ENCODE measurements at places on chromosomes 2 and 18.

- DNase-seq, result peak; percentile 13
Observed at GRCh38 chr18:63511285-63511684, 30.9 kb upstream of the SERPINB12 start.

DNA sequence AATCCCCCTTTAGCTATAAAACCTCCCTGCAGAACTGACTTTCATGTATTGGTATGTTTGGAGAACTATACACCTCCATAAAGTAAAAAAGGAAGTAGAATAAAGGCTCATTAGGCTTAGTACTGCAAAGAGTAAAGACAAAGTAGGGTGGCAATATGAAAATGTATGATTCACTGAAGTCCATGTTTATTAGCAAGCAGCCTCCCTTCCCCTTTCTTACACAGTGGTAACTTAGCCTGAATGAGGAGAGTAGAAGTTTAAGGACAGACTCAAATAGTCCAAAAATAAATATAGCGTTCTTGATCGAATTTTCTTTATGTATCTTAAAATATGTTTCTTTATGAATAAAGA lies 1.5 kb downstream of the ZNF804A start:
- DNase-seq, result no peak

- no peak for DNase-seq
Observed at GRCh38 chr2:42846932-42847595, 54.7 kb upstream of the HAAO start.

DNA sequence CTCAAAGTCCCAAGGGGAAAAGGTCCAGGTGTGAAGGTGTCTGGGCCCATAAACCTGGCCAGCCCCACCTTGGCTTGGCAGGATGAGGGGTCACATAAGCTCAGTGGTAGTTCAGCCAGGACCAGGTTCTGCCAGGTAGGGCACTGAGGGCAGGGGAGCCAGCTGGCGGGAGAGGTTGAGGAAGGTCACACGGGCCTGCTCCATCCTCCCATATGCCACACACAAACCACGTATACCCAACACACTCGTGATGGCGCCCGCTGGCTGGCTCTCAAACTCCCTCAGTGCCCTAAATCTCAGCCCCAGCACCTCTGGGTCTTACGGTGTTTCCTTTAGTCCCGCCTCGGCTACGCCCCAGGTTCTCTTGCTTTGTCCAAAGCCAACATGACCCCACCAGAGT lies 160.5 kb downstream of the ZFP36L2 start:
- DNase-seq, result no peak

DNA sequence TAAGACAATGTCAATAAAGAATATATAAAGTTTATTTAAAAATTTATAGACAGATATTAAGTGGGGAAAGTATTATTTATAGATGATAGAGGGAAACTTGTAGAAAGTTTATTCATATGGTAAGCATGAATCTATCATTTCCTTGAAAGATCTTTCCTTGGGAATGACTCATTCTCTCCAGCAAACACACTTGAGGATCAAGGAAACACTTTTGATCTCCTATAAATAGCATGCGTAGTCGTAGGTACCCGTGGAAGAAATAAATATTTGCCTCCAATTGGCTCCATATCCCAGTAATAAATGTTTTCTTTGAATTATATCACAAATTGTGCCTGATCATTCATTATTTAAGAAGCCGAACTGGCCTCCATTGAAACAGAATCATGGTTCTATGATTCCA lies 483.4 kb downstream of the RNF144A start:
- DNase-seq, result peak; percentile 3

Data from kidney capillary endothelial cell (primary cell).